NK-92 treated with Interleukin-12 subunit alpha and Interleukin-12 subunit beta, amount 100 ng/mL, for 24 hours (cell line): ENCODE measurements at places on chromosomes 6 and 20.

DNA sequence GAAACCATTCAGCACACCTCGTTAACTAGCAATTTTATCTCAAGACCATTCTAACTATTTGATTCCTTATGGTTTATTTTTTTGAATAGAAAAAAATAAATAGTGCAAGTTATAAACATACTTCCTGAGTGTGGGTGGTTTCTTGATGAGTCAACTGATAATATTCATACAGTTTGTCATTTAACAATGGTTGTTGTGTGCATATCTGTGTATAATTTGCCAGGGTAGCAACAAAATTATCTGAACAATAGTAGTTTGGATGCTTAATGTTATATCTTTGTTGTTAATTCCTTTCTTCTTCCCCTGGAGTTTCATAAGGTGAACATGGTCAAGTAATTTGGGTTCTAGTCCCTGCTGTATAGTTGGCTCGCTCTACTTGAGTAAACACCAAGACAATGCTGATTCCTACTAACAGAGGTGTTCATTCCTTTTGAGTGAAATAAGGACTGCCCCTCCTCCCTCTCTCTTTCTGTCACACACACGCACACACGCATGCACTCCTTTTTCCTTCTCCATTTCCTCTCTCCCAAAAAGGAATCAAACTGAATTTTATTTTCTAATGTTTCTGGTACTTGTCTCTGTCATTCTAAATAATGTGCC, 938.1 kb upstream of the EPHA7 start:
- DNase-seq, result no peak

GRCh38 chr6:84825461-84825860, 61.1 kb upstream of the TBX18 start:
- DNase-seq, result no peak

GRCh38 chr6:75203721-75204120, 2.1 kb downstream of the COL12A1 start:
- DNase-seq, result no peak

DNA sequence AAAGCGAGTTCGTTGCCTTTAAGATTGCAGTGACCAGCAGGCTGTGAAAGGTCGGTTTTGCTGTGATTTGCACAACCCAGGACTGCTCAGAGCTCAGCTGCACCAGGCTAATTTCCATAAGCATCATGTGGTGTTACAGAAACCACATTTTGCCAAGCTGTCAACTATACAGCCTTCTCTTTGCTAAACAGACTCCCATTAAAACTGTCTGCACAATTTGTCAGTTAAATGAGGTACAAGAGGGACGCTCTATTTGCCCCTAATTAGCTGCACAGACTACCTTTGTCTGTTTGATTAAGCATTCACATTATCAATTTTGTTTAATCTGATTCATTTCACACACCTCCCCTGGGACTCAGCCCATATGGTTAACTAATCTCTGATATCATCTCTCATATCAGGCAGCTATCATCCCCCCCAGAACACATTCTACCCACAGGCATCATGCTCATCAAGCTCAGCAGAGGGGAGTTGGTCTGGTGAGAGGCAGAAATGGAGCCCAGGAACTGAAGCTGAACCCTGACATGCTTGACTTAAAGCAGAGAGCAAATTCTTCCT, 62.1 kb downstream of the OLIG3 start:
- DNase-seq, result no peak

DNA sequence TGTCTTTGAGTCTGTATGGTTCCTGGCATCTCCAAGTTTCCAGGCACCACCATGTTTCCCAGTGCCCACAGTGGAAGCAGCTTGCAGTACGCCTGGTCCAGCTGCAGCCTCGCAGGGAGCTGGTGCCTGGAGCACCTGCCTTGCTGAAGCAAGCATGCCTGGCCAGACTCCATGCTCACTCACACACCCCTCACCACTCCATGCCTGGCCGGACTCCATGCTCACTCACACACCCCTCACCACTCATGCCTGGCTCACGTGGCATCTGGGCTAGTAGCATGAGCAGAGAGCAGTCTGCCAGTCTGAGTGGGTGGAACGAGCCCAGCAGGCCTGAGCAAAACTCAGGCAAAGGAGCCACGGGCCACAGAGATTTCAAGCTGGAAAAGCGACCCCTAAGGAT, 214.3 kb downstream of the TFAP2C start:
- no peak for DNase-seq

DNA sequence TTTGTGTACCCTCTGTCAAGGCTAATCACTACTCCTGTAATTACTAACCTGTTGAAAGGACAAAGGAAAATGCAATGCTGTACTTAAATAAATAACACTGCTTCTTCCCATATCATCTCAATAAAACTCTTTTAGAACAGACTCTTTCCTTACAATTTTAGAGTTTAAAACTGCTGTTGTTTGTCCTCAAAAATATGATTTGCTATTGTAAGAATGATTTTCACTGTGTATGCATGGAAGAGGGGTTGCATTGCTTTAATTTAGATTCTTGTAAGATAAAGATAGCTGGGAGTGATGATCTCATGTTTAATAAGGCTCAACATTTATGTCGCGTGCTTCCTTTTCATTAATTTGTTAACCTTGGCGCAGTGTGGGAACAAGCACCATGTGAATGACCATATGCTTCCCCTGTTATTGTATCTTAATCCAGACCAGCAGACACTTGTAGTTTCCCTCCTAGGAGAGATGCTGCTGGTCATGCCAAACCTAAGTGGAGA, 89.8 kb upstream of the ATXN1 start:
- DNase-seq, result no peak

- no peak for DNase-seq
These were observed at the start of gene PERP for GRCh38 chr6:138107078-138107751. TSS of gene PERP (minus strand) at chr6:138107419. CDS start at chr6:138107340, 79 bp downstream.

GRCh38 chr6:165701005-165701404, 38.0 kb upstream of the PDE10A start:
- DNase-seq, result no peak

DNA sequence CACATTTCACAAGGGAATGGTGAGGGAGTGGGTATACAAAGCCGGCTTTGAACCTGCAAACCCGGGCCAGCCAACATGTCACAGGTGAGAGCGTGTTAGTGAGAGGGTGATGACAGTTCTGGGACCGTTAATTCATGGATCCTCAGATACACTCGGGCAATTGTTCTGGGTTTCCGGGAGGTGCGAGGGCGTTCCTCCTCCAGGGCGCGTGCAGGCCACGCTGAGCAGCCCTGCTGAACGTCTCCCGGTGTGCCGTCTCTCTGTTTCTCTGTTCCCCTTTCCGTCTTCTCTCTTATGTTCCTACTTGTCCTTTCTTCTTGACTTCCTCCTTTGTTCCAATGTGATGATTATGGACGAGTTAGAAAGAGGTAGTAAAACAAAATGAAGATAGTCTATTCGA, 130.0 kb upstream of the GMDS start:
- no peak for DNase-seq

GRCh38 chr6:168016176-168016620, 18.7 kb downstream of the KIF25 start:
- DNase-seq, result no peak

- no peak for DNase-seq
These were observed 44.8 kb downstream of the PTPN1 start for GRCh38 chr20:50554694-50555579.

DNA sequence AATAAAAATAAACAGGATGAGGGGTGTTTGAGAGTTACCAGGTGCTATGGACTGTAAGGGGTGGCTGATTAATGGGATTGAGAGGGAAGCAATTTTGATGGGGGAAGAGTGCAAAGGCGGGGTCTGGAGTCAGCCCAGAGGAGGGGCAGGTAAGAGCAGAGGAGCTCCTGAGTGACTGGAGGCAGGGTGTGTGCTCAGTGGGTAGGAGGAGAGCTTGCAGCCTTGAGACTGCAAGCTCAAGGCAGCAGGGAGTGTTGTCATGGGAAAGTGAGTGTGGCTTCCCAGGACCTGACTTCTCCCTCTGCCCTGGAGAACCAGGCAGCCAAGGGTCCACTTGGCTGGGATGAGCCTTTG, 54.2 kb downstream of the RAB44 start:
- DNase-seq, result no peak

- DNase-seq, result no peak
These were observed 302.9 kb downstream of the CDKAL1 start for GRCh38 chr6:20837189-20837588.

GRCh38 chr6:39314273-39314795, at the start of gene KCNK17:
TSS of gene KCNK17 (minus strand) at chr6:39314419. CDS start at chr6:39314320, 99 bp downstream.
- no peak for DNase-seq
